ENCODE measurements at places on chromosomes 7 and 10.

DNA sequence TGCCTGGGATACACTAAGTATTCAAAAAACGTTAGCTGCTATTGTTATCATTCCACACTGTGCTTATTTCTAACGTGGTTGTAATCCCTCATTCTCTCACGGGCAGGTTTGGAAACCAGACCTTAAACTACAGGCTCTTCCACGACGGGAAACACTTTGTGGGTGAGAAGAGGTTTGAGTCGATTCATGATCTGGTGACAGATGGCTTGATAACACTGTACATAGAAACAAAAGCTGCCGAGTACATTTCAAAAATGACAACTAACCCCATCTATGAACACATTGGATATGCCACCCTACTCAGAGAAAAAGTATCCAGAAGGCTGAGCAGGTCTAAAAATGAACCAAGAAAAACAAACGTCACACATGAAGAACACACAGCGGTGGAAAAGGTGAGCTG is 163.2 kb upstream of the PRR15 start:
- DNase-seq = no peak

DNA sequence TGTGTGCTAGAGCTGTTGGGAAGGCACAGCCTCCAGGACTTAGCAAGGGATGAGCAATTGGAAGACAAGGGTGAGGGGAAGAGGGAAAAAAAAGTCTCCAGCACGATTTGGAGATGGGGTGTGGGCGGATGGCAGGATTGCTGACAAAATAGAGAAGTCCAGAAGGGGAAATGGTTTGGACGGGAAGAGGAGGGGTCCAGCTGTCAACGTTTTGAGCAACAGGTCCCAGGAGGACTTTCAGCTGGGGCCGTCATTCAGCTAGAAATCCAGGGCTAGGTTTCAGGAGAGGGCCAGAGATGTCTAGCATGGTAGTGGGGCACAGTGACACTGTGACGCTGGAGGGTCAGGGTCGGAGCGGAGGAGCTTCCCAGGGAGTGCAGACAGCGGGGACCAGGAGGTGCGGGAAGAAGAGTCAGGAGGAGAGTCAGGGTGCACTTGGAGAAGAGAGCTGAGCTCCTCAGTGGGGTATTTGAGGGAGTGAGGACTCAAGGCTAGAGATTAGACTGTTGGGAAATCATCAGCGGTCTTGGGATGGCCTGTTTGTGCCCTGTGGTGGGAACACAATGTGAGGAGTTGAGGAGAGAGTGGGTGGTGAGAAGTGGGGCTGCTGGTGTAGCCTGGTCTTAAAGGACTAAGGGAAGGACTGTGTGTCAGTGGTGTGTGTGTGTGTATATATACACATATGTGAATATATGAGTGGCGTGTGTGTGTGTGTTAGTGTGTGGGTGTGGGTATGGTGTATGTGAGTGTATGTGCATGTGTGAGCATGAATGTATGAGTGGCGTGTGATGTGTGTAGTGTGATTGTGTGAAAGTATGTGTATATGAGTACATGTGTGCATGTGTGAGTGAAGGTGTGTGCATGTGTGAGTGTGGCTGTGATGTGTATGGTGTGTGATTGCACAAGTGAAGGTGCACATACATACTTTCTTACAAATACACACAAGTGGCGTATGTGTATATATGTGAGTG is 3.8 kb downstream of the ZYX start:
- DNase-seq = no peak

DNA sequence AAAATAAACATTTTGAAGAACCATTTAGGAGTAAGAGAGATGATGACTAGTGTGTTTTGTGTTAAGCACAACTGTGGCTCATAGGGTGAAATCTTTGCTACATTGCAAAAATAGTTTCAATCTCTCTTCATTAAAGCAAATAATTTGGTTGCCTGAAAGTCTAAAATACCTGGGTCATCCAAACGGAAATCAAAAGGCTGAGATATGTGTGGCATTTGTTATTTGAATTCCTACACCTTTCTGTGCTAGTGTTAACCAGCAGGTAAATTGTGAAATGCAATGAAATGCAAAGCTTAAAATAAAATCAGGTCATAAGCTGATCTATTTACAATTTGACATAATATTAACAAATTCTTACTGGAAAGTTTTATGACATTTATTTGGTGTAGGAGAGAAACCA is 40.9 kb upstream of the SEMA3E start:
- no peak for DNase-seq

- DNase-seq = peak; percentile 71
These were observed at the start of gene ZNF488 for GRCh38 chr10:47384148-47384921. Gene ZNF488, minus strand, starts transcription at chr10:47384293. Its CDS starts 15,464 bp downstream, at chr10:47368829.

GRCh38 chr10:126156012-126156411 is 232.3 kb downstream of the ADAM12 start:
- no peak for DNase-seq

GRCh38 chr10:53528974-53529373 is 756.4 kb upstream of the MBL2 start:
- no peak for DNase-seq

GRCh38 chr7:75938921-75939320 is 24.0 kb downstream of the POR start:
- no peak for DNase-seq

- DNase-seq = no peak
These were observed 117.7 kb upstream of the PTPRZ1 start for GRCh38 chr7:121755286-121755685.

- peak; percentile 20 for DNase-seq
These were observed at the start of gene CDK14 for GRCh38 chr7:90595801-90596670. Gene CDK14, plus strand, starts transcription at chr7:90596321. Its CDS starts 307 bp downstream, at chr7:90596628.

- no peak for DNase-seq
These were observed 188.0 kb downstream of the GRID1 start for GRCh38 chr10:86178401-86179152.

DNA sequence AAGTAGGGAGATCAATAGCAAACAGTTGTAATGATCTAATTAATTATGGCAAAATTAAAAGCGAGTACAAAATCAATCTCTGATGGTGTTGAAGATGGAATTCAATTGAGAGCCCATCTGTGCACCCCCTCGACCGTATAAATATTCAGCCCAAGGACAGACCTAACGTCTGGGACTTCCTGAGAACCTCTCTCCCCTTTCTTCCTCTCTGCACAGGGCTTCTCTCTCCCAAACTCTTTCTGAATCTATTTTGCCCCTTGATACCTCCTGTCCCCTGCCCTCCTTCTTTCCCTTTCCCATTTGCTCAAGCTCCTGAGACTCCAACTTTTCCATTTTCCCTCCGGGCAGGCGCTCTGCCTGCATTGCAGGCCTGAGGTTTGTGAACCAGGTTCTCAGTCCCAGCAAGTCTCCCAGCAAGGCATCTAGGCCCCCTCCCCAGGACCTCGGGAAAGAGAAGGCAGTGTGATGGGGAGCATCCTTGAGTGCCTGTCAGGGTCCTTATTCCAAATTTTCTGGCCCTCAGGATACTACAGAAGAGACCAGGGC is 8.5 kb upstream of the PAX2 start:
- no peak for DNase-seq

GRCh38 chr7:47746468-47746867 is 164.6 kb upstream of the TNS3 start:
- no peak for DNase-seq

GRCh38 chr10:47195274-47195885 is 104.6 kb upstream of the GDF10 start:
- peak; percentile 23 for DNase-seq

DNA sequence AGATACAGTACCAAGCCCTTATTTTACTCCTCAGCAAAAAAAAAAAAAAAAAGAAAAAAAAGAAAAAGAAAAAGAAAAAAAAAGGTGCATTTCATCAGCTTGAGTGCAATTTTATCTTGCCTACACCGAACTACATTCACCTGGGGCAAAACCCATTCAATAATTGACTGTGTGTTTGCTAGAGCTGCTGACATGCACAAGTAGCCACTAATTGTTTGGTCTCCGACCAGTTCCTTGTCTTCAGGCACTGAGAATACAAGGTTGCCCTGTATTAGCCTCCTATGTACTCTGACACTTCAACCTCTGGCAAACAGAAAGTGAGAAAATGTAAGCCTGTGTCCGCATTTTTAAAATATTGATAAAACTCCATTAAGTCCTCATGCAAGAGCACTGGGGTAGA is 1579.4 kb upstream of the LRRTM3 start:
- no peak for DNase-seq

GRCh38 chr10:23530079-23530478 is 91.2 kb downstream of the OTUD1 start:
- no peak for DNase-seq

DNA sequence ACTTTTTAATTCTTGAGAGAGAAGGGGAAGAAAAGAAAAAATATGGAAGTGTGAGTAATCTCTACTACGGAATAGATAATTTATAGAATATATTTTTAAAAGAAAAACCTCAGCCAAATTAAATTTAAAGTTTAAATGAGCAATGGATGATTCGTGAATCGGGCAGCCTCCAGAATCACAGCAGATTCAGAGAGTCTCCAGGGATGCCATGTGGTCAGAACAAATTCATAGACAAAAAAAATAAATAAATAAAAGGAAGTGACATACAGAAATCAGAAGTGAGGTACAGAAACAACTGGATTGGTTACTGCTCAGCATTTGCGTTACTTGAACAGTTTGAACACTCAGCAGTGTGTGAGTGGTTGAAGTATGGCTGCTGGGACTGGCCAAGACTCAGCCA is 53.0 kb downstream of the PHYHIPL start:
- no peak for DNase-seq

DNA sequence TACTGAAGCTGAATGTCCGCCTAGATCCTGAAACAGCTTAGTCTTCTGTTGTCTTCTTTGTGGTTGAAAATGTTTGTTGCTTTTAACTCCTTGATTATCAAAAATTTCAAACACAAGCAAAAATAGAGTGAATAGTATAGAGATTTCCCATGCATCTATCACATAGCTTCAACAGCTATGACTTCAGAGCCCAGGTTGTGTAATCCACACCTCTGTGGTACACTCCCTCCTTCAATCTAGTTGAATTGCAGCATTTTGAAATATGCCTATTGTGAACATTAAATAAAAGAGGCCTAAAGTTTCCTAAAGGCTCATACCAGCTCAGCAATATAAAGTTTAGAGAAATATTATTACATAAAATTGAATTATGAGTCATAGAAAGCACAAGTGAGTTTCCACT is 204.7 kb upstream of the HDAC9 start:
- no peak for DNase-seq

GRCh38 chr7:2802101-2802500 is 42.0 kb downstream of the GNA12 start:
- no peak for DNase-seq

- no peak for DNase-seq
These were observed 17.7 kb upstream of the FXYD4 start for GRCh38 chr10:43353495-43354329.

DNA sequence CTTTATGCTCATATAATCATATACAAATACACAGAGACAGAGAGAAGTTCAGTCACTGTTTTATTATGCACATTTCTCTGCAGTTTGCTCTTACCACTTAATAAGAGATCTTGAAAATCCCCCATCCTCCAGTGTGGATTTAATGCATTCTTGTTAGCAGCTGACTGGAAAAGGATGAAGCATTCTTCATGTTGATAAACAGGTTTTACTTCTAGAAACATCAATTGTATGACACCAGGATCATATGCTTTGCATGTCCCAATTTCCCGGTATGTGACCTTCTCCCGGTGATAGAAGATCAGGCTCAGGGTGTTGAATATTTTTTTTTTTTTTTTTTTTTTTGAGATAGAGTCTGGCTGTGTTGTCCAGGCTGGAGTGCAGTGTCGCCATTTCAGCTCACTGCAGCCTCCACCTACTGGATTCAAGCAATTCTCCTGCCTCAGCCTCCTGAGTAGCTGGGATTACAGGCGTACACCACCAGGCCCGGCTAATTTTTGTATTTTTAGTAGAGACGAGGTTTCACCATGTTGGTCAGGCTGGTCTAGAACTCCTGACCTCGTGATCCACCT is 6.2 kb upstream of the CREB3L2 start:
- no peak for DNase-seq

DNA sequence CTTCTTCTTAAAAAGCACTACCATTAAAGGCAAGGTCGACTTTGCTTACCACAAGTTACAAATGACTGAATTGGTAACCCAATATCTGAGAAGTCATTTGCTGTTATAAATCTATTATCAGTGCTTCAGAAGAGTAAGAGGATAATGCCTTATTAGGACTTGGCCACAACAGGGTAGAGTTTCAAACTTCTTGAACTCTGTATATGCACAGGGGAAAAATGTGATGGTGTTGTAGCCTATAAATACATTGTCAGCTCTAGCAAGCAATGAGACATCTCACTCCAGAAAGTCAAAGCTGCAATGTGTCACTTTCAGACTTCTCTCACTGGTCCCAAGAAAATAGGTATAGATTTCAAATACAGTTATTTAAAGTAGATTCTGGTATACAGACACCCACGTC is 9.3 kb downstream of the TFEC start:
- DNase-seq = no peak

GRCh38 chr7:44107961-44108767 is 4.0 kb downstream of the AEBP1 start:
- no peak for DNase-seq

GRCh38 chr7:12890586-12890985 is 203.2 kb downstream of the ARL4A start:
- DNase-seq = no peak

DNA sequence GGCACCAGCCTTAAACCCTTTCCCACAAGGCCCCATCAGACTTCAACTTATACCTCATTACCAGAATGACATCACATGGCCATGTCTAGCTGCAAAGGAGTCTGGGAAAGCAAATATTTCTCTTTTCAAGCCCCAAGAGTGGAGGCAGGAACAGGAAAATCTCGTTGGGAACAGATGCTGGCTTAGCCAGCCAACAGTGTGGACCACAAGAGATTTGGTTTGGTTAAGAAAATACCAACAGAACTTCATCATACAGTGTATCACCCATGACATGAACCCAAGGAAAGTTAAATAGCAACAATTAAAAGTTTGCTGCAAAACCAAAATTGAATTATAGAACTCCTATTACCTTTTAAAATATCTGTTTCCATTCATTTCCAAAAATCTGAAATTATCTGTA is 2.2 kb upstream of the MET start:
- DNase-seq = no peak

DNA sequence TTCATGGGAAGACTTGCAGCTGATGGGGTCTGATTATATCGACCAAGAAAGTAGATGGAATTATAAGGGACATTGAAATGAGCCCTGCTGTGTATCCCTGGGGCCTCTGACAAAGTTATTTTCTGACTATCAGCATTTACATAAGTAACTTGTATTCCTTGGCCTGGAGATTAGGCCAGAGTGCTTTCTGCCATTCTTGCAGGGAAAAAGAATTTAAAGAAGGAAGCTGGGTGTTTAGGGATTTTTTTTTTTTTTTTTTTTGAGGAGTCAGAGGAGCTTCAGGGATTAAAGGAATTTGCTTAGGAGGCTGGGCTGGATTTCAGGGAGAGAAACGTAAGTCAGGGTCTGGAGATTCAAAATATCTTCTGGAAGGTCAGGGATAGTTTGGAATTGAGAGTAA is 4.6 kb downstream of the SPAM1 start:
- no peak for DNase-seq

All from activated naive CD4-positive, alpha-beta T cell treated with Interleukin-2 at 50 U/mL for 16 hours (primary cell).